ENCODE measurements at places on chromosomes 6 and 20.
A peak's percentile ranks its signal among the peaks of the same experiment; 100 is the strongest.

GRCh38 chr20:31543966-31544598 is 29.8 kb downstream of the HM13 start:
- peak; percentile 97 for DNase-seq

- no peak for DNase-seq
Observed at GRCh38 chr20:37915434-37915787, 12.5 kb downstream of the VSTM2L start.

GRCh38 chr20:53735536-53736050 is 142.0 kb upstream of the ZNF217 start:
- peak; percentile 99 for DNase-seq

- no peak for DNase-seq
Observed at GRCh38 chr20:35284992-35285805, 627 bp upstream of the EIF6 start.

DNA sequence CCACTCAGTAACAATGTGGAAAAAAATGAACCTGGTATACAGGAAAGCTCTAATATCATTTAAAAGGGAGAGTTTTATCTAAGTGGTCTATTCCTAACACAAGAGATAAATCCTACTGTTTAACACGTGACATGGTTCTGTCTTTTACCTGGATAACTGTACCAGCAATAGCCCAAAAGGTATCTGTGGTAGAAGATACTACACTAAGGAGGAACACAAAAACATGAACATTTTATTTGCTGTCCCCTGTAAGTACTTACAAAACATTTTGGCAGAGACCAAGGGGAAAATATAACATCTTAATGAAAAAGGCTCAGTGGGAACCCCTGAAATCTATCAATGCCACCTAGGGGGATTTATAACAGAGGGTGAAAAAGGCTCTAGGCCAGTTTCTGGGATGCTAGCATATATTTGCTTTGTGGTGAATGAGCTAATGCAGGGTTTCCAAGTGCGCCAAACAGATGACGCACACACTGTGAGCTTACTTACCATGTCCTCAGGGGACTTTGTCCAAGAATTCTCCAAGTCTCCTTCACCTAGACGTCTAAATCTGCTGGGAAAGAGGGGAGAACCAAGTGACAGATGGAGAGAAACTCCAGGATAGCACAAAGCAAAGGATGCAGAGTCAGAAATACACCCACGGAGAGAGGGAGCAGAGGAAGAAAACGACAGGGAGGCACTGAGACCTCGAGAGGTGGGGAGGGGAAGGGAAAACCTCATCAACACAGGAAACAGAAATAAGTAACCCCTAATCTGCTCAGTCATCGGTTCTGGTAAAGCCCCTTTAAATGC is 147.9 kb upstream of the PRND start:
- DNase-seq, result peak; percentile 95

GRCh38 chr6:85612690-85613474 is 19.2 kb upstream of the SNX14 start:
- DNase-seq, result no peak

DNA sequence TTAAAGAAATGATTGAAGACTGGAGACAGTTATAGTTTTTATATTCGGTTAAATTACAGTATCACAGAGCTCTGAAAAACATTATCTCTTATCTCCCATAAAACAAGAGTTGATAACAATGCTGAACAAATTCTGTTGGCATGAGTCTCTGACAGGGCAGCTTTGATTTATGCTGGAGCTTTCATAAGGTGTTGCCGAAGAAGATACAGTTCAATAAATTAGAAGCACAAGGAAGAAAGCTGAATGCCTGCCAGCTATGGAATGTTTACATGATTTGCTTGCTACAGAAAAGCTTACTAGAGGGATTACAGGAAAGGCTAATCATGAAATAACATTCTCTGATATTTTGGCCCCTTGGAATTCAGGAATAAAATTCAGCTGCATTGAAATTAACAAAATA is 431.9 kb upstream of the GJE1 start:
- peak; percentile 14 for DNase-seq

DNA sequence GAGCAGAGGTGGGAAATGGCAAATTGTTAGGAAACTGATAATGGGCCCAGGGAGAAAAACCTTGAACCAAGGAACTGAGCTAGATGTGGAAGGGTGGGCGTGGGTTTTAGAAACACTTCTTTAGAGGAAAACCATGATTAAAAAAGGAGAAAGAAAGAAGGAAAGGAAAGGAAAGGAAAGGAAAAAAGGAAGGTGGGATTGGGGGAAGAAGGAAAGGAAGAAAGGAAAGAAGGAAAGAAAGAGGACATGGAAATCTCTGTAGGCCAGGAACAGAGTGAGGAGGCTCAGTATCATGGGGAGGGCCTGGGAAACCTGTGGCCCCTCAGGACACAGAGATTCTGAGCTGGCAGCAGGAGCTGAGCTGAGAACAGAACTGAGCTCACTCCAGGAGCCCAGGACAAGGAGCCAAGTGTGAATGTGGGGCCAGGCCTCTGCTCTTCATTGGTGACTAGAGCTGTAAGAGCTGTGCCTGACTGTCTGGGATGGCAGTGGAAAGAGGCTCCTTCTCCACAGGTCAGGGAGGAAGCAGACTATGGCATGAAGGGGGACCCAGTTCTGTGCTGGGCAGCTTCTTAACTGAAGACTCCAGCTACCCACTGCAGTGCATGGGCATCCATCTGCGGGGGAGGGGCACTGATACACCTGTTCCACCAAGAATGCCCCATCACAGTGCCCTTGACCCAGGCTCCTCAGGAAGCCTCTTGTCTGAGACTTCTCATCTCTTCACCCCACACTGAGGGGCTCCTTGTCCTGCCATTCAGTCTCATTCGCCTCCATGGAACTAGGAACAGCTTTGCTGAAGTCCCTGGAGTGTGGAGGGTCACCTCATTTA is 116.1 kb upstream of the BACH2 start:
- DNase-seq, result no peak

DNA sequence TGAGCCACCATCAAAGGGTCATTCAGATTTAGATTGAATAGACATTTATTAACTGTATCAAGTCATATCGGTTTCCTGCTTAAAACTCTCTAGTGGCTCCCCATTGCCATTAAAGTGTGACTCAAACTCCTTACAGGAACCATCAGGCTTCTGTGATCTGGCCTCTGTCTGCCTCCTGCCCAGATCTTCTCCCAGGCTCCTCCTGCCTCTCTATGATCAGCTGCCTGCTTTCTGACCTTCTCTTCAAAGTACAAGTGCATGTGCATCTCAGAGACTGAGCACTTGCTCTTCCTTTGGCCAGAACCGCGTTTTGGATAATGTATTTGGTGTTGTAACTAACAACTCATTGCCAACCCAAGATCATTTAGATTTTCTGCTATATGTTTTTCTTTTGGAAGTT is 52.7 kb downstream of the IL20RA start:
- DNase-seq, result no peak

DNA sequence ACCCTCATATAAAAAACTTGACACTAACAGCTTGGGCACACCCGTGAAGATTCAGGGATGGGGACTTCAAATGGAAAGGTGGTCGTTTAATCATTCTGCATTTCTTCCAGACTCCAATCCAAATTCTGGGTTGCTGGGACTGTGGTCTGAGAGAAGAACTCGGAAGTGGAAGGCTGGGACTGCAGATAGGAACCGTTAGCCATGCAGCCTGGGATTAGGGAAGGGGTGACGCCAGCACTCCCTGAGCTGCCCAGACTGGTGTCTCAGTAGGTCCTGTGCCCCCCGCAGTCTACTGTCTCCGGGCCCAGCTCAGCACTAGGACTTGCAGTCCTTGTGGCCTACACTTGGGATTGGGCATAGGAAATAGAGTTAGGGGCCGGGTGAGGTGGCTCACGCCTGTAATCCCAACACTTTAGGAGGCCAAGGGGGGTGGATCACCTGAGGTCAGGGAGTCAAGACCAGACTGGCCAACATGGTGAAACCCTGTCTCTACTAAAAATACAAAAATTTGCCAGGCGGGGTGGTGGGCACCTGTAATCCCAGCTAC is 511 bp upstream of the CLIC1 start:
- no peak for DNase-seq

DNA sequence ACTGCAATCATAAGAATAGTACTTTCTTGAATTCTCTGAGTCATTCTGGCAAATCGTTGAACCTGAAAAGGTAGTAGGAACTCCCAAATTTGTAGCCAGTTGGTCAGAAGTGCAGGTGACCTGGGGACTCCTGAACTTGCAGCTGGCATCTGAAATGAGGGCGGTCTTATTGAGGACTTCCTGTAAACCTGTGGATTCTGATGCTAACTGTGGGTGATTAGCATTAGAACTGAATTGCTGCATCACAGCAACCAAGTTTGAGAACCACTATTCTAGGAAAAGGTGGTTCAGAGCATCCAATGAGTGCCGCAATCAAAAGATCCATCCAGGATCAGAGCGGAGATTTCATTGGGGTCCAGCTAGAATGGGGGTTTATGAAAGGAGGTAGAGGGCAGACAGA is 50.2 kb upstream of the UTRN start:
- no peak for DNase-seq

DNA sequence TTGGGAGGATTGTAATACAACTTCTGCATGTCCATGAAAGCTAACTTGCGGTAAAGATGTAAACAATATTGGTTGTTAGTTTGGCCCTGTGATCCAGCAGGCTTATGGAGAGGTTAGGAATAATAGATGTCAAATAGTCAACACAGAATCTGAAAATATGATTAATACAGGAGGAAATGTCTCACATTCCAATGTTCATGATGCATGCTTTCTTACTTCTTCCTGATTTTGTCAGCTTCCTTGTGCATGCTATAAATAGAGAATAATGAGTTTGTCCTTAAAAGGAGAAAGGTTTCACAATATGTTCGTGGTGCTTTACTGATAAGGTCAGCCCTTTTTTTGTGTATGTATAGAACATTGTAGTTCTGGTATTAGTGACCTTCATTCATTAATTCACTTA is 136.7 kb downstream of the MMUT start:
- DNase-seq, result peak; percentile 89

GRCh38 chr20:17660667-17661066 is 21.4 kb downstream of the RRBP1 start:
- DNase-seq, result no peak

GRCh38 chr6:91298543-91299145 is 711.8 kb upstream of the MAP3K7 start:
- no peak for DNase-seq

- DNase-seq, result no peak
Observed at GRCh38 chr20:39291301-39291700, 329.2 kb downstream of the DHX35 start.

- DNase-seq, result peak; percentile 84
Observed at GRCh38 chr6:139981768-139982181, 607.3 kb upstream of the CITED2 start.

DNA sequence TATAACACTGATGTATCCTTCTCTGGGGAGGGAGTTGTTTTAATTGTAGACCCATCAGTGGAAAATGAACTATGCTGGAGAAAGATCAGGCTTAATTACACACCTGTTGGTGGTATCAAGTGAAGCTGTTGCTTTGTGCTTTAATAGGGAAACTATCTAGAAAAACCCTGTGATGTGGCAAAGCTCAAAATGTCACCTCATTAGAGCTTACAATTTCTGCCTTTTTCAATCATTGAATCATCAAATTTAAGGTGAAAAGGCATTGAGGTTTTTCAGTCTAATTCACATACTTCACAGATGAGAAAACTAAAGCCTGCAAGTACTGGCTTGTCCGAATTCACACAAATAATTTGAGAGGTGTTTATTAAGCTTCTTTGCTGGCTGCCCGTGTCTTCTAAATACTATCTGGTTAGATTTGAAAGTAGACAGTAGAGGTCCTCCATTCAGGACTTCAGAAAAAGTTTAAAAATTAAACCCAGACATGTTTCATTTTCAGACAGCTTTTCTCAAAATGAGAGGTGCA is 143.3 kb upstream of the MAP3K7 start:
- DNase-seq, result no peak

- peak; percentile 73 for DNase-seq
Observed at GRCh38 chr20:11366660-11367059, 551.0 kb upstream of the BTBD3 start.

GRCh38 chr6:111406200-111406721 is 76.8 kb downstream of the REV3L start:
- DNase-seq, result no peak

DNA sequence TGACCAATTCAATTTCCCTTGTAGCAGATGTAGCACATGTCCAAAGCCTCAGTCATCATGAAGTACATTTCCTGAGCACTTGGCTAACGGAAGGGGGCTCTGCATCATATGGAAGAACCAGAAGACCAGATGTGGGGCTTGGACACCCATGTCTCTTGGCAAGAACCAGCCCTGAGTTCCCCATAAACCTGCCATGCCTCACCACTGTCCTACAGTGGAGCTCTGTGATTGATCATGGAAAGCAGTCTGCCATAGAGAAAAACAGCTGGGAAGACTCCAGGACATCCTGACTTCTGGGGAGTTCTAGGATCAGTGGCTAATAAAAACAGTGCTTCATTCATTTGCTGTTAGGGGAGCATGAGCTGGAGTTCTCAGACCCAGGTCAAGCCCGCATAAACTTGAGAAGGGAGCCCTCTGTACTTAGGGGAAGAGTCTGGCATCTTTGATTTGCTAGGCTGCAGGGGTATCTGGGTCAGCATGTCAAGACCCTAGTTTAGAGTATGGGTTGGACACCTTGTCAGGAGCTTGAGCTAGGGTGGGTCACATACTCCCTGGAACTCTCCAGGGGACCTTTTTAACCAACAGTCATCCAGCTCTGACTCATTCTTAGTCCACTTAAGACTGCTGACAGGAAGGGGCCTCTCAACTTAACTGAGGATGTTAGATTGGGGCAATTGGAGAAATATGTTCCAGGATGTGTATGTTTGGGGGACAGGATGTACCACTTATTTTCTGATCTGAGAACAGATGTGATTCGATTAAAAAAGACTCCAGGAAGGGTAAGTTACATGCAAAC is 26.3 kb upstream of the TRAM2 start:
- DNase-seq, result peak; percentile 83

- peak; percentile 5 for DNase-seq
Observed at GRCh38 chr20:33172781-33173180, 4.8 kb downstream of the BPIFA2 start.

- DNase-seq, result peak; percentile 74
Observed at GRCh38 chr6:45472382-45472781, 94.6 kb upstream of the SUPT3H start.

Data from iris pigment epithelial cell (primary cell).